ENCODE measurements at places on chromosomes 13 and 19.

DNA sequence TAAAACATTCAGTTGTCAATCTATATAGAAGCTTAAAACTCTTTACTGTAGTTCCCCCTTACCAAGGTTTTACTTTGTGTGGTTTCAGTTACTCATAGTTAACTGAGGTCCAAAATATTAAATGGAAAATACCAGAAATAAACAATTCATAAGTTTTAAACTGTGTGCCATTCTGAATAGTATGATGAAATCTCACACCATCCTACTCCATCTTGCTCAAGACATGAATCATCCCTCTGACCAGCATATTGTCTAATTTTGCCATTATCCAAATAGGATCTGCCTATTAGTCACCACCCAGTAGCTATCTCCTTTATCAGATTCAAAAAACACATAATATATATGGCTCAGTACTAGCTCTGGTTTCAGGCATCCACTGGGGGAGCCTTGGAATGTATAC, 22.4 kb downstream of the ZNF571 start:
- DNase-seq: no peak

DNA sequence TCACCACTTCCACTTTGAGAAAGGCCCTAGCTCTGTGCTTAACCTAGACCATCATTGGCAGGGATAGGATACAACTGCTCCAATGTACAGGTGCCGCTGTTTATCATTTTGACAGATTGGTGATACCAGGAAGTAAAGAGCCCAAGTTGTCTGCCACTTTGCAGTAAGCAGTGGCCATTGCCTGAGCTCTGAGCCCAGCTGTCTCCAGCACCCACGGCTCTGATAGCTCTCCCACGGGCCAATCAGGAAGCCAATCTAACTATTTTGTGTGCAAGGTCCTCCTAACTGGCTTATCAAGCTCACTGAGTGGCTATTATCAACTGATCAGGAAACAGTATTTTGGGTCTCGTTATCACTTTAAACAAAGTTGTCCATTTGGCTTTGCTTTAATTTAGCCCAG, 181.1 kb downstream of the DCT start:
- DNase-seq: no peak

GRCh38 chr13:99604636-99605035, 103.4 kb downstream of the TM9SF2 start:
- no peak for DNase-seq

DNA sequence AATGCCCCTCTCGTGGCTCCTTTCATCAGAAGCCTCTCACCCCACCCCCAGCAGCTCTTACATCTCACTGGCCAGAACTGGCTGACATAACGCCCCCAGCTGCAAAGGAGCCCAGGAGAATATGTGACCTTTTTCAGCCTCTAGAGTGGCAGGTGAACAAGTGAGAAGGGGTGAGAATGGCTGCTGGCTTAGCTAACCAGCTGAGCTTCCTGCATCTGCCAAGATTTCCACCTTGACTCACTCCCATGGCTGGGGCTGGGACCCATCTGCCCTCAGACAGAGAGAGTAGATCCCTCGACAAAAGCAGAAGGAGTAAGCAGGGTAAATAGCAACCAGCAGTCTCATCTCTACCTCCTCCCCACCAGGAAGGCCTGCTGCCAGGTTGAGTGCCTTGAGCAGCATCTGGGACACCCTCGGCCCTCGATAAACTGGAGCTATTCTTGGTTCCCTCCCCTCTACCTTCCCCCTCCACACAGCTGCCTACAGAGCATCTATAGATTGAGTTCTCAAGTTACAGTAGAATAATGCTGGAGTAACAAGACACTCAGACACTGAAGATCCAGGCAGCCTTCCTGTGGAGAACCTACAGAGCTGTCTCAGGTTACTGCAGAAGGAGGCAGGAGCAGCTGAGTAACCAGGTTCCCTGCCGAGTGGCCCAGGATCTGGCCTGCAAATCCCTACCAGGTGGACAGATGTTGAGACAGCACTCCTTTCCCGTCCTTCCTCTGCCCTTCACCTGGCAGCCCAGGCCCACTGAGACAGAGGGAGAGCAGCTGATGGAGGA, 15.5 kb downstream of the KASH5 start:
- DNase-seq: no peak

GRCh38 chr19:2468596-2468995, 7.3 kb upstream of the GADD45B start:
- no peak for DNase-seq
